ENCODE measurements at places on chromosomes 16 and 17. TPM values are rescaled to one million over a fixed set of nuclear protein-coding genes. Genes with fewer than 3 reads are reported as not detected.

- no peak for DNase-seq
These were observed 133.3 kb downstream of the CA10 start for GRCh38 chr17:52025236-52025635.

SNAI3 gene
- total RNA-seq: 0.55 TPM

DNA sequence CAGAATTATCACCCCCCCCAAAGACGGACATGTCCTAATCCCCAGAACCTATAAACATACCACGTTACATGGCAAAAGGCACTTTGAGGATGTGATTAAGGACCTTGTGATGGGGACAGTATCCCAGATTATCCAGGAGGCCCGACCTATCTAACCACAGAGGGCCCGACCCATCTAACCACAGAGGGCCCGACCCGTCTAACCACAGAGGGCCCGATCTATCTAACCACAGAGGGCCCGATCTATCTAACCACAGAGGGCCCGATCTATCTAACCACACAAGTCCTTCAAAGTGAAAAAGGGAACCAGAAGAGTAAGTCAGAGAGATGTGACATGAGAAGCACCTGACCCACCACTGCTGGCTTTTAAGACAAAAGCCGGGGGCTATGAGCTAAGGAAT lies 56.8 kb downstream of the ANKFY1 start:
- DNase-seq: no peak

GRCh38 chr16:69329369-69330285 lies 761 bp downstream of the PDF start:
- peak; percentile 41 for DNase-seq

DNA sequence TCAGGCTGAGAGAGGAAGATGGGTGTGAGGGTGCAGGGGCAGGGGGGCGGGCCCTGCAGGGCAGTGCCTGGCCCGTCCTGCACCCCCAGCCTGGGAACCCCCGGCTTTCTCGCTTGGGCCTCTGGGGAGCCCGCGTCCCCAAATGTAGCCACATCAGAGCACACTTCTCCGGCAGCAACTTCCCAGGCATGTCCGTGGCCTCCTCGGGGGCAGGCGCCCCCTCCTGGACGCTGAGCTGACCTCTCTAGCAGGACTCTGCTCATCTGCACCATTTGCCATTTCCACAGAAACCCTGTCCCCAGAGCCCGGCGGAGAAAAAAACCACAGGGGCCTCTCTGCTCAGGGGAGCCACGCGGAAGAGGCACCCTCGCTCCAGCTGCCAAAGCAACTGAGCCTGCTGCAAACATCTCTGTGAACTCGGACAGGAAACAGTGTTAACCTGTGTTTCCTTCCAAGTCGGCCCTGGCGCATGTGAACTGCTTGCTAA lies 63.4 kb downstream of the KLHDC4 start:
- no peak for DNase-seq

GRCh38 chr17:35577830-35578196 lies 558 bp downstream of the PEX12 start:
- no peak for DNase-seq

DNA sequence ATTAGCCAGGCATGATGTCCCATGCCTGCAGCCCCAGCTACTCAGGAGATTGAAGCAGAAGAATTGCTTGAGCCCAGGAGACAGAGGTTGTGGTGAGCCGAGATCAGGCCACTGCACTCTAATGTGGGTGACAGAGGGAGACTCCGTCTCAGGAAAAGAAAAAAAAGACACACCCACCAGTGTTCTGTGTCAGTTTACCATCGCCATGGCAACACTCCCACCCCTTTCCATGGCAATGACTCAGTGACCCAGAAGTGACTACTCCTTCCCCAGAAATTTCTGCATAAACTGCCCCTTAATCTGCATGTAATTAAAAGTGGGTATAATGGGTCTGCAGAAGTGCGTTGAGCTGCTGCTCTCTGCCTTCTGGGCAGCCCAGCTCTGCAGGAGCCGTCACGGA lies 4.0 kb upstream of the ZC3H18 start:
- no peak for DNase-seq

- no peak for DNase-seq
These were observed 280.9 kb upstream of the TNRC6C start for GRCh38 chr17:77677630-77678029.

DNA sequence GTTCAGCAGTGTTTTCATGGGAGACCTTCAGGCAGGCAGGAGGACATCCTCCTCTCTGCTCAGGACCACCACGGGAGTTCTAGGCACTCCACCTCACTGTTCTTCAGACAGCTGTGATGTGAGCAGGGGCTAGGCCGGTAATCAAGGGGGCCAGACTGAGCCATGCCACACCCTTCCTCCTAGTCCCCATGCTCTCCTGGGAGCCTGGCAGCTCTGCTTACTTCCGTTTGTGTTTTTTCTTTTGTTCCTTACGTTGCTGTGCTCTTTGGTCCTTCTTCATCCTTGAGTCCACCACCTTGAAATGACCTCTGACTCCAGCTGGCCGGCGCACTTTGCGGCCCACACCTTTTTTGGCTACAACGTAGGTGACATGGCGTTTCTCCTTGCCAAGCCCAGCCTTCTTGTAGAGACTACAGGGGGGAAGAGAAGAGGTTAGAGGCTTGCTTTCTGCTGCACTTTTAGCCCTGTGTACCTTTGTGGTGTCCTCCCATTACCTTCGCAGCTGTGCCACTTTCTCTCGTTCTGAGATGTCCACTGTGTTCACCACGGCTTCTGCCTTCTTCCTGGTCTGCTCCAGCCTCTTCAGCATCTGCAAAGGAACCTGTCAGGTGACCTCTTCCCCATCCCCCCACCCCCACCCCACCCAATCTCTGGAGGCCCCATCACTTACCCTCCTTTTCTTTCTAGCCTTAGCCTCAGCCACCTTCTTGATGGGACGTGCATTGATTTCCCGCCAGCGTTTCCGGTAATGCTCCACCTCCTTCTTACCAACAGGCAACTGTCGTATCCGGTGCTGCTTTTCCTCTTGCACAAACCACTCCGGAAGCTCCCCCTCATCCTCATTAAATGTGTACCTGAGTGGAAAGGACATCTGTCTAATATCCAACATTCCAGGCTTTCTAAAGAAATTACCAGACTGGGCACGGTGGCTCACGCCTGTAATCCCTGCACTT lies 7.4 kb upstream of the PSMC5 start:
- DNase-seq: no peak

TOX3 gene
- not detected for total RNA-seq

ARHGAP44 gene
- total RNA-seq: 7.7 TPM

- DNase-seq: no peak
These were observed 101.6 kb downstream of the MAF start for GRCh38 chr16:79498928-79499327.

SPATA32 gene
- total RNA-seq: not detected

GRCh38 chr17:17824119-17824782 lies 12.5 kb downstream of the SREBF1 start:
- peak; percentile 46 for DNase-seq

HBQ1 gene
- total RNA-seq: not detected

DNA sequence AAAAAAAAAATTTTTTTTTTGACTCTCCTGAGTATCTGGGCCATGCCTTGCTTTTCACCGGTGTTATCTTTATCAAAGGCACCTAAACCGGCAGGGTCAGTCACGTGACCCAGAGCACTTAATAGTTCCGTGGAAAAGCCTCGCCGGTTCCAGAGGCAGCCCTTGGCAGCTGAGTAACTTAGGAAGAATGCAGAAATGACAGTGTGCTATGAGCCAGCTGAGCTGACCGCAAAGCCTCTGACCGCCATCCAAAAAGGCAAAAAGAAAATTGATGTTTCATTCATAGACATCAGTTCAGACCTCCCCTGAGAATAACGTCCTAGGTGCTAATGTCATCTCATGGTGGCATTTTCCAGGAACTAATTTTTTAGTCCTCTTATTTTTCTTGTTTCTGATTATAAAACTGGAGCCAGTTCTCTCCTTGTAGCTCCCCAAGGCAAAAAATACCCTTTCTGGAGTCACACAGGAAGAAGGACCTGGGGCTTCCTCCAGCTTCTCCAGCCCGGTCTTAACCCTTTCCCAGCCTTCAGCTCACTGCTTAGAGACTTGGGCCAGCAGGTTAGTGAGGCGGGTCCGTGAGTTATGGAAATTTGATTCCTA lies 122.6 kb downstream of the SOCS1 start:
- DNase-seq: peak; percentile 85

GRCh38 chr16:19874026-19874425 lies 10.6 kb downstream of the GPRC5B start:
- DNase-seq: no peak

DNA sequence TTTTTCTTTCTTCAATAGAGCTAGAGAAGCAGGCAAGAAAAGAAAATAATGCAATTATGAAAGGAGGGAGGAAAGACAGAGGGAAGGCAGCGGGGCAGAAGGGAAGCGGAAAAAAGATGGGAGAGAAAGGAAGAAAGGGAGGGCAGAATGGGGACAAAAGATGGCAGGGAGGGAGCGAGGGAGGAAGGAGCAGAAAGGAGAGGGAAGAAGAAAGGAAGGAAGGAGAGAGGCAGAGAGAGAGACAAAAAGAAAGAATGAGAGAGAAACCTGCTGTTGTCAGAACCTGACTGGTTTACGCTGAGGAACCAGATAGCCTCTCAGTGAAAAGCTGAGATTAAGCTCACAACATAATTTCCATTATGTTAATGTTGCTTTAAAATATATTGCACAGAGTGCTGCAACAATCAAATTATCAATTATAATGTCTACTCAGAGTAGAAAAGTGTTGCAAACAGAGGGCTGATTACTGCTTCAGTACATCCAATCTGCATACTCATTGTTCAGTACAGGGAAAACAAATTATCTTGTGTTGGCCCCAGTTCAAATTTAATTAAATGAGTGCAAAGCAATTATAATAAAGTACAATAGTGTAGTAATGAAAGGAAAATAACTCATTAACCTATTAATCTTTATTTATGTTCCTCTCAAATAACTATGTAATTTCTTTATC lies 32.0 kb upstream of the TOX3 start:
- no peak for DNase-seq

- peak; percentile 48 for DNase-seq
These were observed 71.9 kb downstream of the ABR start for GRCh38 chr17:1107777-1108477.

DNA sequence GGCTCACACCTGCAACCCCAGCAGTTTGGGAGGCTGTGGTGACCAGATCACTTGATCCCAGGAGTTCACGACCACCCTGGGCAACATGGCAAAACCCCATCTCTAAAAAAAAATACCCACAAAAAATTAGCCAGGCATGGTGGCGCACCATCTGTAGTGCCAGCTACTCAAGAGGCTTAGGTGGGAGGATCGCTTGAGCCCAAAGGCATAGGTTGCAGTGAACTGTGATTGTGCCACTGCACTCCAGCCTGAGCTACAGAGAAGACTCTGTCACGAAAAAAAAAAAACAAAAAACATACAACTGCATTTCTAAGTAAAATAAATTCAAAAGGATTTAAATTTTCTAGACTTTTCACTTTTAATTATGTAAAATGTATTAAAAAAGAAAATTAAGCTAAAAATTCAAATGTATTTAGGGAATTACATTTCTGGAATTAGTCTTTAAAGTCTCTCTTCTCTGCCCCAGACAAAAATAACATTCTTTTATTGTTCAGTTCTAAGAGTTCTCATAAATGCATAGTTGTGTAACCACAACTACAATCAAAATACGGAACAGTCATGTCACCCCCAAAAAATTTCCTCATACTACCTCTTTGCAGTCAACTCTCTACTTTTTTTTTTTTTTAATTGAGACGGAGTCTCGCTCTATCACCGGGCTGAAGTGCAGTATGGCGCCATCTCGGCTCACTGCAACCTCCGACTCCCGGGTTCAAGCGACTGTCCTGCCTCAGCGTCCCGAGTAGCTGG lies 14.1 kb downstream of the FAM222B start:
- DNase-seq: no peak

DNA sequence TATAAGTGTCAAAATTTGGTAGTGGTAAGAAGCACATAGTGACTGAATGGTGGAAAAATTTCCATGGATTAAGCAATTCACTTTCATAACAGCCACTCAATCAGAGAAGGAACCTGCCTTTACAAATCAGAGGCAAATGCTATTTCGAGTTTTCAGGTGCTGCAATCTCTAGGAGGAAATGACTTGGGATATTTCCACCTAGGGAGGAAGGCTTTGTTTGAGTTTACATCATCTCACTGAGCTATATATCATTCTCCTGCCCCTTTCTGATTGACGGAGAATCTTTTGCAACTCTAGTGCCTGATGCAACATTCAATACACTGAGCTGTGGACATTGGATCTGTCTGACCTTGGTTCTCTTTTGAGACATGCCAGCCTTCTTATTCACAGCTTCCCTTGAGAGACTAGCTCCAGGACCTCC lies 26.3 kb downstream of the MARCHF10 start:
- no peak for DNase-seq

- no peak for DNase-seq
These were observed 123.0 kb upstream of the CACNG5 start for GRCh38 chr17:66711881-66712321.
